Uterus (tissue), 4 donors: ENCODE measurements at places on chromosomes 4 and X.
A peak's percentile ranks its signal among the peaks of the same experiment; 100 is the strongest.

DNA sequence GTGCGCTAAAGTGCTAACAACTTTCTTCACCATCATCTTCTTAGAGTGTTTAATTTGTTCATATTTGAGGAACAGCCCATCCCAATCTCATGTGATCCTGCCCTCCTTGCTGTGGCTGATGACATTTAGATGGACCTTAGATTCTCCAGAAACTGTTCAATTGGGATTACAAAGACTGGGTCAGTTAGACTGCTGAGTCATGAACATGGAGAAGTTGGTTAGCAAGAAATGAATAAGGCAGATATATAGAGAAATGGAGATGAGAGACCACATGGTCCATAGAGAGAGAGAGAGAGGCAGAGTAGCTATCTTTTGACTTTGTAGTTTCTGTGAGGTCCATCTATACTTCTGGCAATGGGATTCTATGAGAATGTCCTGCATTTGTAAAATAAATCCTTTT lies 275.9 kb downstream of the GLUD2 start:
- H3K27ac ChIP-seq: no peak overlapping the region
- DNase-seq: no peak
- H3K36me3 ChIP-seq: no peaks in the 10 kb centered on the region
- no peaks in the 10 kb centered on the region for H3K4me1 ChIP-seq
- no peaks in the 10 kb centered on the region for H3K27me3 ChIP-seq

DNA sequence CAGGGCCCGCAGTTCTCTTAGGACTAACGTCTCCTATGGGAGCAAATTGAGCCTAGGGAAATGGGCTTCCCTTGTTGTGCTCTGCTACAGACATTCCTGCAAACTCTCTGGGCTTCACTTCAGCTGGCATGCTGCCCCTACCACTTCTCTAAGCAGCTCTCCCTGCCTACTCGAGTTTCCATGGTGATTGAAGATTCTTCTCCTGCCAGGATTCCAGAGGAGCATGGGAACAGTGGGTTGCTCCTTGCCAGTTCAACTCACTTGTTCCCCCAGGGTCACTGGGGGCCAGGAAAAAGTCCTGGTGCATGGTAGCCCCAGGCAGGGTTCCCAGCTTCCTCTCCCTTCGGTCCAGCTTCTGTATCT lies 21.1 kb upstream of the WDR17 start:
- H3K27me3 ChIP-seq: no peaks in the 10 kb centered on the region
- H3K36me3 ChIP-seq: no peaks in the 10 kb centered on the region
- H3K4me1 ChIP-seq: no peaks in the 10 kb centered on the region
- H3K4me3 ChIP-seq: no peak overlapping the region

DNA sequence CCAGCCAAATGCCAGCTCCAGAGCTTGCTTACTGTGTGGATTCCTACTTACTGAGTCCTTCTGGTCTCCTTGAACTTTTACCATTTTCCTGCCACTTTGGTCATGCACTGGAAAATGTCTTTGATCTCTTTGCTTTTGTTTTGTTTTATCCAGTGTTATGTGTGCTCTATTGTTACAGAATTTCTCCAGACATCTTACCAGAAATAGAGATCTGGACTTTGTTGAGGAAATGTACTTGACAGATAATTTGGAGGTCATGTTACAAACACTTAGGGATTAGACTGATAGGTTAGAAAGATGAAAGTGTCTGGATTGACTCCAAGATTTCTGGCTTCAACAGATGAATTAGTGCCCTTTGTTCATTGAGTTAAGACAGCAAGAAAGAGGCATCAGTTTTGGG lies 5.7 kb upstream of the ZNF330 start:
- no peak for DNase-seq
- H3K27ac ChIP-seq: no peak overlapping the region
- H3K36me3 ChIP-seq: no peaks in the 10 kb centered on the region
- no peak overlapping the region for H3K4me3 ChIP-seq
- no peaks in the 10 kb centered on the region for H3K27me3 ChIP-seq
- no peaks in the 10 kb centered on the region for H3K4me1 ChIP-seq

DNA sequence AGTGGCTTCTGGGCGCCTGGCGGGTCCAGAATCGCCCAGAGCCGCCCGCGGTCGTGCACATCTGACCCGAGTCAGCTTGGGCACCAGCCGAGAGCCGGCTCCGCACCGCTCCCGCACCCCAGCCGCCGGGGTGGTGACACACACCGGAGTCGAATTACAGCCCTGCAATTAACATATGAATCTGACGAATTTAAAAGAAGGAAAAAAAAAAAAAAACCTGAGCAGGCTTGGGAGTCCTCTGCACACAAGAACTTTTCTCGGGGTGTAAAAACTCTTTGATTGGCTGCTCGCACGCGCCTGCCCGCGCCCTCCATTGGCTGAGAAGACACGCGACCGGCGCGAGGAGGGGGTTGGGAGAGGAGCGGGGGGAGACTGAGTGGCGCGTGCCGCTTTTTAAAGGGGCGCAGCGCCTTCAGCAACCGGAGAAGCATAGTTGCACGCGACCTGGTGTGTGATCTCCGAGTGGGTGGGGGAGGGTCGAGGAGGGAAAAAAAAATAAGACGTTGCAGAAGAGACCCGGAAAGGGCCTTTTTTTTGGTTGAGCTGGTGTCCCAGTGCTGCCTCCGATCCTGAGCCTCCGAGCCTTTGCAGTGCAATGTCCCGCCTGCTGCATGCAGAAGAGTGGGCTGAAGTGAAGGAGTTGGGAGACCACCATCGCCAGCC lies at the start of gene ATOH1:
TSS of gene ATOH1 (plus strand) at position 422 of the 663 bp plus-strand sequence. CDS start at position 596, 174 bp downstream.
- peak within 1 kb of the TSS; percentile 29 for H3K4me3 ChIP-seq
- no peaks in the 10 kb centered on the region for H3K4me1 ChIP-seq
- H3K36me3 ChIP-seq: no peaks in the 10 kb centered on the region
- DNase-seq: no peak

- no peaks in the 10 kb centered on the region for H3K27me3 ChIP-seq
- H3K4me1 ChIP-seq: peaks cover 4% of the 10 kb centered on the region
- no peaks in the 10 kb centered on the region for H3K36me3 ChIP-seq
- no peak overlapping the region for H3K4me3 ChIP-seq
- H3K27ac ChIP-seq: peak overlapping the region; percentile 94
Measured at GRCh38 chr4:87014284-87014782, 79.5 kb downstream of the AFF1 start.

GRCh38 chrX:148956352-148956751 lies 455.9 kb downstream of the AFF2 start:
- H3K36me3 ChIP-seq: no peaks in the 10 kb centered on the region
- H3K4me1 ChIP-seq: no peaks in the 10 kb centered on the region
- DNase-seq: no peak
- H3K4me3 ChIP-seq: no peak overlapping the region

- H3K27ac ChIP-seq: no peak overlapping the region
- no peak for DNase-seq
- no peaks in the 10 kb centered on the region for H3K4me1 ChIP-seq
Measured at GRCh38 chrX:154014429-154015380, 5.0 kb downstream of the IRAK1 start.

GRCh38 chr4:104486716-104487504 lies 7.8 kb downstream of the CXXC4 start:
- H3K27ac ChIP-seq: no peak overlapping the region
- H3K27me3 ChIP-seq: no peaks in the 10 kb centered on the region
- H3K36me3 ChIP-seq: no peaks in the 10 kb centered on the region
- no peaks in the 10 kb centered on the region for H3K4me1 ChIP-seq

DNA sequence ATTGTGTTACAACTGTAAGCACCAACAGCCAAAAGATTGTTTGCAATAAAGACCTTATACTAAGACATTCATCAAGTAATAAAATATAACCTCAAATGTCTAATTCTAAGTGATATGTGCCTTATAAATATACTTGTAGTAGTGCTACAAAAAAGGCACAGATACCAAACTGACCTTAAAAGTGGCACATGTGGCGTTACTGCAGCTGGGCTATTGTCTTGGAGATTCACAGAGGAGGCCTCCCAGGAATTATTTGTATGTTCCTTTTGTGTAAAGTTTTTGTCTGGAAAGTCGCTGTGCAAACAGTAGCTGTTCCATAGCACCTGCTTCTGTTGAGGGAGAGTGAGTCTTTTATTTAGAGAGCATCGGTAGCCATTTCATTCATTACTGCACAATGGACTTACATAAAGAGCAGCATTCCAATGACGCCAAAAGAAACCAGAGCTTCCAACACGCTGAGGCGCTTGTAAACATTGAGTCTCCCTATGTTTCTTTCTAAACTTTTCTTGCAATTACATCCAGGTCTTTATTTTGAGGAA lies 143.7 kb downstream of the RPA4 start:
- H3K36me3 ChIP-seq: no peaks in the 10 kb centered on the region
- no peak overlapping the region for H3K27ac ChIP-seq
- H3K4me1 ChIP-seq: no peaks in the 10 kb centered on the region

DNA sequence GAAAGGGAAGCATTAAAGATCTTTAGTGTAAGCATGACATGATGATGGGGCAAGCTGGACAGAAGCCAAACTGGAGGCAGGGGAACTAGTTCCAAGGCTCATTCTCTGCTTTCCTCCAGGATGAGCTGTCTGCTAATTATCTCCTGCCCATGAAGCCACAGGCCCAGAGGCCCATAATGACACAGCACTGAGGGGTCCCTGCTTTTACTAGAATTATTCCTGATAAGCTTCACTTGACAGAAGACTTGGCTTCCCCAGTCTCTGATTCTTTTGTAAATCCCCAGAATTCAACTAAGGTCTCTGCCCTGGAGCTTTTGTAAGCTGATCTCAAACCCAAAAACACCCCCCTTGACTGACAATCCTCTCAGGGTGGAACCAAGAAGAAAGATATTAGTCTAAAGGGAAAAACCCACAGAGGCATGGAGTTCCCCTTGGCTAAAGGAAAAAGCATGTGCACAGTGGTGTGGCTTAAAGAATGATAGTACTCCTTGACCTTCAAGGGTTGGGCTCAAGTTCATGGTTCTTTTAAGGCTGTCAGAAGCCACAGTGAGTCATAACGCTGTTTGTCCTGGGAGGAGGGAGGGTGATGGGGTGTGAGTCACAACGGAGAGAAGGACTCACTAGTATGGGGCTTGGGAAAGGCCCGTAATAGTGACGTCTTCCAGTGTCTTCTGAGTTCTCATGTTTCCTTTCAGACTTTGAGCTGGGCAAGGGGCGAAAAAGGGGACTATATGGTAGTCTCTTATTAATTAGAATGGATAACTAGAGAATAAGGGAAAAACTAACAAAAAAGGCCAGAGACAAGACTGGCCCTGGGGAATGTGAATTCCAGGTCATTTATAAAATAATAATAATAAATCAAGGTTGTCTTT lies 146.0 kb upstream of the CPEB2 start:
- H3K36me3 ChIP-seq: no peaks in the 10 kb centered on the region
- peak; percentile 17 for DNase-seq
- peaks cover 4% of the 10 kb centered on the region for H3K4me1 ChIP-seq
- no peak overlapping the region for H3K4me3 ChIP-seq
- H3K27ac ChIP-seq: peak overlapping the region; percentile 29

- no peak overlapping the region for H3K27ac ChIP-seq
- DNase-seq: no peak
- H3K4me3 ChIP-seq: no peak overlapping the region
- peaks cover 6% of the 10 kb centered on the region for H3K27me3 ChIP-seq
Measured at GRCh38 chrX:152635941-152636340, 1.8 kb upstream of the GABRQ start.

- H3K4me3 ChIP-seq: no peak overlapping the region
- no peak overlapping the region for H3K27ac ChIP-seq
Measured at GRCh38 chrX:148878371-148878770, 378.0 kb downstream of the AFF2 start.
